ENCODE measurements at places on chromosomes 5 and 9. TPM values are rescaled to one million over a fixed set of nuclear protein-coding genes. Genes with fewer than 3 reads are reported as not detected.

BRD3OS gene
- 6.5 TPM for total RNA-seq

- no peak for DNase-seq
Measured at GRCh38 chr5:61261136-61261535, 70.9 kb upstream of the ZSWIM6 start.

SLC4A9 gene
- not detected for total RNA-seq

DNA sequence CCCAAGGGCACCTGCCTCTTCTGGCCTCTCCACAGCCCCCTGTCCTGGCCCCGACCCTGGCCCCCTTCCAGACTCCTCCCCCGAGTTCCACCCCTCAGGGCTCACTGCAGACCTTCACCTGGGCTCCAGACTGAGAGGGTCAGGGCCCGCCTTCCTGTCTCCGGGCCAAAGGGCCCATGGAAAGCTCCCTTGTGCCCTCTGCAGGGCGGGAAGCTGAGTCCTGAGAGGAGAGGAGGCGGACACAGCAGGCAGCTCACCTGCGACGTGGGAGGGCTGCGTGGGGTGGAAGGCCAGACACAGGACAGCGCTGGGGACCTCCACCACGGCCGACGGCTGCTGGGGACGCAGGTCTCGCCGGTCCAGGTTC is 20.6 kb downstream of the DYNC2I2 start:
- DNase-seq = no peak

AP3S1 gene
- 35.5 TPM for total RNA-seq

All from natural killer cell (primary cell).